ENCODE measurements at places on chromosomes 6 and 20.

DNA sequence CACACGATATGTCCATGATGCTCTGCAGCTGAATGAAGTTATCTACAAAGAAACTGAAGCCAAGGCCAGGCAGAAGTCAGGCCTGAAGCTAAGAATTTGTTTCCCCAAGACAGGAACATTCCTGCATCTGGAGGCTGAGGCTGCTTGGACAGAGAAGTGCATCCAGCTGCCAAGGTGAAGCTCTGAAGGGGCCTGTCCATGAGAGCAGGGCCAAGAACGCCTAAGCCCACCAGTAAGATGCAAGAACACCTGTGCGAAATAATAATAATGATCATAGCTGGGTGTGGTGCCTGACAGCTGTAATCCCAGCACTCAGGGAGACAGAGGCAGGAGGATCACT, 37.7 kb upstream of the B4GALT5 start:
- DNase-seq: no peak

DNA sequence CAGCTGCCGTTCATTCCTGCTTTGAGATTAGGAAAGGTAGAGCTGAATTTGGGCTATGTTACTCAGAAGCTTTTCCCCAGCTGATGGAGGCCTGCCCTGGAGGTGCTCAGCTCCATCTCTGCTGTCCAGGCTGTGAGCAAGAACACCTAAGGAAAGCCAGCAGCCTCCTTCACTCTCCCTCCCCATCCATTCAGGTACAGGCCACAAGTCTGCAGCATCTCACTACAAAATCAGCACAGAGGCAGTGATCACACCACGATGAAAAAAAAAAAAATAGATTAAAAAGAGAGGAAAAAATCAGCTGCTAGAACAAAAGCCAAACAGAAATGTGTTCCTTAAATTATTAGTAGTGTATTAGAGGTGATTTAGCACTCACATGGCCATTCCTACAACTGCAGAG, 515.0 kb downstream of the CDH26 start:
- DNase-seq: no peak

GRCh38 chr6:96156425-96156824, 140.7 kb downstream of the FUT9 start:
- DNase-seq: no peak

DNA sequence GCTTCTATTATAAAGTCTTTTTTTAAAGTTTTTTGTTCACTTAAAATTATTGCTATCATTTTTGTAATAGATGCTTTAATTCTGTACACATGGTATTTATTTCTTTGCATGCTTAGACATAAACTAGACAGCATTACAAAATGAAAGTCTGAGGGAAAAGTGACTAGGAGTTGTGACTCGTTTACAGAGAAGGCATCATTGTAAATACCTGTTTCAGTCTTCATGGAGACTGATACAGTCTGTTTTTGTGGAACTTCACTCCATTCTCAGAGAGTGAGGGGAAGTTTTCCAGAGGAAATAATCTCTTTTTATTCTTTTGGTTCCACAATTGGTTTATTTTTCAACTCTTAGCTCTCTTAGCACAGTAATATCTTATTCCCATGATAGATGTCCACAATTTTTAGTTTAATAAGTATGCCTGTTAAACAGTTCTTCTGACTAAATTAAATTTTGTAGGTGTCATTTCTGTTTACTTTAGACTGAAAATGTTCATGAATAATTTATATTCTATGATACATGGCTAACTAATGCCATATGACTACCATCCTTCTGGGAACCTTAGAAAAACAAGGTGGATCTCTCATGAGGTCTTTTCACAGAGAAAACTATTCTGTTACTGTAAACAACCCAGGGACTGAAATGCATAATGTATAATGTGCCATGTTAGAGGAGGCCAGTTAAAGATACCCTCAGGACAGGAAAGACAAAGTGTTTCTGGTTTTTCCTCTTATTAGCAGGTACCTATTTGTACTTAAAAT, 69.2 kb downstream of the MYO6 start:
- DNase-seq: no peak

DNA sequence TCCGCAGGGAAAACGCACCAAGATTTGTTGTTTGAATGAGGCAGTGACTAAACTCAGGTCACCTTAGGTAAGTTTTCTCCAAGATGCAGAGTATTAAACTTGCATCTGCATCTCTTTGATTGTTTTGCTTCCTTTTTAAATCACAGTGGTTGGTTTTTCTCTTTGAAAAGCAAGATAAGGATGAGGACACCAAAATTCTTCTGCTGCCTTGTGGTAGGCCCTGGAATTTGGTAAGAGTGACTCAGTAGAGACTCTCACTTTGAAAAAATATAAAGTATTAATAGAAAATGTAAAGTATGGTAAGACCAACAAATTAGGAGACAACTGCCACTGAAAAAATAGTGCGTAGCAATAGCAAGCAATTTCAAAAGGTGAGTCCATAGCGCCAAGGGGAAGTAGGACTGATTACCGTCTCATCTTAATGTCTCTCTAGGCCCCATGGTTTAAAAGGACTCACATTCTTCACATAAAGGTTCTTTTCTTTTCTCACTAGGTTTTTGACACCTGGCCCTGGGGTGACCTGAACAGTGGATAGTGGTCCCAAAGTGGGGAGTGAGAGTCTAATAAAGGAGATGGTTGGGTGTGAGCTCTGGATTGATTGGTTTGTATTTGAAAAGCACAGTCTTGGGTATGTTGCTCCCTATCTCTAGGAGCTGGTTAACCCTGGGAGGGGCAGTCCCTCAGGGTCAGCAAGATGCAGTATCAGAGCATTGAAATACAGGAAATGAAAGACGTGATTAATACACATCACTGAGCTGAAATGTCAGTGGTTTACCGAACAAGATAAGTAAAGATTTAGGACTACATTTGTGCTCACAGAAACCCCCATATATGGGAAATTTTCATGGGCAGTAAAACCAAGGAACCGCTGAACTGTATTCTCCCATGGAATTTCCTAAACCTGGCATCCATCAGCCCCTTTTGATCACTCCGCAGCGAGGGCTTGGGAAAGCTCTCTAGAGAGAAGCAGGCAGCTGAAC, 221.2 kb downstream of the SLC24A3 start:
- no peak for DNase-seq

DNA sequence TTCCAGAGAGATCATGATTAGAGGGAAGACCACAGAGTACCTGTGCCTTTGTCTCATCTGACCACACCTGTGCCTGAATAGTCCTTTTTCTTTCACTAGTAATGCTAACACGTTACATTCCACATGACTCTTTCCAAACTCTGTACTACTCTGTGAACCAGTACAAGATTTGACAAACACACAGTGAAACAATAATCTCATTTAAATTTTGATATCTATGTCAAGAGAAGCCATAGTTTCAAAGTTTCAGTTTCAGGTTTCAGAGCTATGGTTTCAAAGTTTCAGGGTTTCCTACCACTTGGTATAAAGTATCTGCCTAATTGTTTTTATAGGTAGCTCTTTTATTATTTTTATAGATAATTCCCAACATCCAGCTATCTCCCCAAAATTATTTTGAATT, 62.0 kb upstream of the PHACTR2 start:
- no peak for DNase-seq

DNA sequence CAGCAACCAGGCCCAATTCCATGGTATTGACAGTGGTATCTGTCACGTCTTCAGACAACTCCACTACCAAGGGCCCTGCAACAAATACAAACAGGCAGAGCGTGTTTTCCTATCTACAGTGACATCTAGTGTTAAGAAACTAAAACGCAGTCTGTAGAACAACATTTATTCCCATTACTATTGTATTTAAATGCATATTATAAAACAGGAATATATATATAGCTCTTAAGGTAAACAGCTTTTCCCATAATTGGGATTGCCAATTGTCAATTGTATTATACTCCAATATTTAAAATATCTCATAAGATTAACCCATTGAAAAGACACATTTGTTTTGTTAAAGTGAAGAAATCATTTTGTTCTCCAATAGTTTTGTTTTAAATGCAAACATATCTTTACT, 97.2 kb downstream of the KIF16B start:
- no peak for DNase-seq

GRCh38 chr6:98845211-98846020, 11.0 kb downstream of the POU3F2 start:
- no peak for DNase-seq

DNA sequence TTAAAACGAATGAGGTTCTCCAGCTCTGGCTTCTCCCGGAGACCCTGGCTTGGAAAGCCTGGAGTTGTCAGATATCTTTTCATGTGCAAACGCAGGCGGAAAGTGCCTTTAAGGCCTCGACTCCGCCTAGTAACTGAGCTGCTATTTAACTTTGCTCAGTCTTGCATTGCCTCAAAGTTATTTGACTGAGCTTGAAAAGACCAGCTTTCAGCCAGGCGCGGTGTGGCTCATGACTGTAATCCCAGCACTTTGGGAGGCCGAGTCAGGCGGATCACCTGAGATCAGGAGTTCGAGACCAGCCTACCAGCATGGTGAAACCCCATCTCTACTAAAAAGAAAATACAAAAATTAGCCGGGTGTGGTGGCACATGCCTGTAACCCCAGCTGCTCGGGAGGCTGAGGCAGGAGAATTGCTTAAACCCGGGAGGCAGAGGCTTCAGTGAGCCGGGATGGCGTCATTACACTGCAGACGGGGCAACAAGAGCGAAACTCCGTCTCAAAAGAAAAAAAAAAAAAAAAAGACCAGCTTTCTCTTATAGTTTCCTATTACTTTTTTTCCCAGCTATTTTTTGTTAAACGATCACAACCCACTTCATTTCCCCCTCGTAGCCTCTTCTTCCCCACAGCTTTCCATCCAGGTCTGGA, 1.9 kb downstream of the GCNT2 start:
- DNase-seq: no peak

DNA sequence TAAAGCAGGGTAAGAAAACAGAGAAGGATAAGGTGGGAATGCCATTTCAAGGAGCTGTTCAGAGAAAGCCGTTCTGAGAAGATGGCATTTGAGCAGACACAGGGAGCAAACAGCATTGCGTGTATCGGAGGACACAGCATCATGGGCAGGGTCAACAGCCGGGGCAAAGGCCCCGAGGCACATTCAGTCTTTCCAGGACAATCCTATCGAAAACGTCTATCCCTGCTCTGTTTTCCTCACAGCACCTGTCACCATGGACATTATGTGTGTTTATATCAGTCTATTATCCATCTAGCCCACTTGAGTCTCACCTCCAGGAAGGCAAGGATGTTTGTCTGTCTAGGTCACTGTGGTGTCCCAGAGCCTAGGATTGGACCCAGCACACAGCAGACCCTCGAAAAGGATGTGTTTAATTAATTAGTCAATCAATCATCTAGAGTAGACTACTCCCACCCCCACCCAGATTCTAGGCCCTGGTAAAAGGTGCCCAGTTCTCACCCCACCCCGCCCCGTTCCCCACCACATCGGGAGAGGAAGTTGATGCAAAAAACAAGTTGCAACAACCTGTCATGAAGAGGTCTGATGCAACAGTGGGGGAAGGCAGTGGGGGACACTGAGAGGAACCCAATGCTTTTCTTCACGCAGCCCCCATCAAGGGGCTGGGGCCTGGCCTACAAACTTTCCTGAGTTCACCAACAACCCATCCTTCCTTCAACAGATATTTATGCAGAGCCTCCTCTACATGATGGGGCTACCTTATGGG, 66.6 kb downstream of the PREX1 start:
- no peak for DNase-seq

GRCh38 chr20:43842126-43843020, 72.3 kb upstream of the TOX2 start:
- DNase-seq: no peak

DNA sequence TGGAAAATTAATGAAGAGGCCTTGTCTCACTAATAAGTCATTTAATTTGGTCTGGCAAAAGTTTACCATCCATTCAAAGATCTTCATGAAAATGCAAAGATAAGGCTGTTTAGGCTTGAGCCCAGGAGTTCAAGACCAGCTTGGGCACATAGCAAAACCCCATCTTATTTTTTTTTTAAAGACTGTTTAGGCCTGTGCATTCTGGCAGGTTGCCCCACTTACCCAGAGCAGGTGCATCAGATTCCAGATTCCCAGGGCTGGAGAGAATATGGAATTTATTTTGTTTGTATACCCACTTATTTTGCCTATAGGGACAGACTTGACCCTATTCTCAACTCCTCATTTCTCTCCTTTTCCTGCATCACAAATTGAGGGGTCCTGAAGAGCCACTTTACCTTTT, 5.7 kb downstream of the FOXO3 start:
- DNase-seq: no peak

GRCh38 chr6:53925891-53926290, 131.1 kb downstream of the LRRC1 start:
- DNase-seq: no peak

DNA sequence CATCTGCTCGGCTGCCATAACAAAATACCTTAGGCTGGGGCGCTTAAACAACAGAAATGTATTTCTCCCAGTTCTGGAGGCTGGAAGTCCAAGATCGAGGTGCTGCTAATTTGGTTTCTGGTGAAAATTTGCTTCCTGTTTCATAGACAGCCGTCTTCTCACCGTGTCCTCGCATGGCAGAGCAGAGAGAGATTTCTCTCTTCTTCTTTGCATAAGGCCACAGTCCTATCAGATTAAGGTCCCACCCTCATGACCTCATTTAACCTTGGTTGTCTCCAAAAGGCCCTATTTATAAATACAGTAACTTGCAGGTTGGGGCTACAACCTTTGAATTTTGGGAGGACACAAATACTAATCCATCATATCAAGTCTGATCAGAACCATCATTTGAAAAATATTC, 544.3 kb downstream of the KIF16B start:
- no peak for DNase-seq

DNA sequence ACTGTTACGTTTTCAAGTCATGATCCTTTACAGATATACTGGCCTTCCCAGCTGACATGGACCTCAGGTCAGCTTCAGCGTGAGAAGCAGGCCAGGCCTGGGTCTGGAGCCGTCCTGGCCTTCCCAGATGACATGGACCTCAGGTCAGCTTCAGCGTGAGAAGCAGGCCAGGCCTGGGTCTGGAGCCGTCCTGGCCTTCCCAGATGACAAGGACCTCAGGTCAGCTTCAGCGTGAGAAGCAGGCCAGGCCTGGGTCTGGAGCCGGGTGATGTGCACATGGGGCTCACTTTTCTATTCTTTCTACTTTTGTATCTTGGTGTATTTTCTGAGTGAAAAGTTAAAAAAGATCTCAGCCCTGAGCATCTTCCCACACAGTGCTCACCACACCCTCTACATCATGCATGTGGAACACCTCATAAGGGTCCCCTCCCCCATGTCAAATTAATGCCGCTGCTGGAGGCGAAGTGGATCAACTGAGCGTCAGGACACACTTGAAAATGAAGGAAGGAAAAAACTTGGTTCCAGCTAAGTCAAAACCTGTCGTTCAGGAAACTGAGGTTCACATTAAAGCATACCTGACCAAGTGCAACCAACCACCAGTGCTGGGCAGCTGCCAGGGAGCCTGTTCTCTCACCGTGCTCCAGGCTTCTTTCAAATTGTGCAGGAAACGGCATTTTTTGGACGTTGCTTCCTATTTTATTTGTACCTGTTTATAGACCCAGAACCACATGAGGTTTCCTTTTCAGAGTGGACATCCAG, 32.2 kb downstream of the KIF25 start:
- no peak for DNase-seq

DNA sequence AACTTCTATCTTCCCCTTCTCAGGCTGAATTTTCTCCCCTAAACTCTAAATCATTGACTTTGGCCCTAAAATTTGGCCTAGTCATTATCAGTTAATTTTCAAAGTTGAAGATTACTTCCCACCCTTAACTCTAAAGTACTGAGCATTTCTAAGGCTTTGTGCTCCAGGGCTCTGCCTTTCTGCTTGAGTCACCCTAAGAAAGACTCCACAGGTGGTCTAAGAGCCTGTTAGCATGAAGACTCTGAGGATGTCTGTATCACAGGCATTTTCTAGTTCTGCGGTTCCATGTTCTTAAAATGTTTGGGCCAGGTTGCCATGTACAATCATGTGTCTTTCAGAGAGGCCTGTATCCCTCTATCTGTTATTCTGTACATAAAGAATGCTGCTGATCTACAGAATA, 808.1 kb upstream of the MANEA start:
- DNase-seq: no peak

All from cerebellar nuclear complex (tissue), 1 donor.